ENCODE measurements at places on chromosomes 13 and 19. TPM values are rescaled to one million over a fixed set of nuclear protein-coding genes. Genes with fewer than 3 reads are reported as not detected.

MAST1 gene
- total RNA-seq: 22.2 TPM

- DNase-seq: no peak
Observed at GRCh38 chr19:14434543-14435319, 1.6 kb downstream of the PKN1 start.

GRCh38 chr13:31167490-31167889 is 5.8 kb upstream of the HSPH1 start:
- no peak for DNase-seq

CGB8 gene
- not detected for total RNA-seq

Measured in A673 (cell line).